ENCODE measurements at places on chromosomes 7 and 10.

- DNase-seq: no peak
Observed at GRCh38 chr7:141312828-141313521, 238.2 kb upstream of the AGK start.

DNA sequence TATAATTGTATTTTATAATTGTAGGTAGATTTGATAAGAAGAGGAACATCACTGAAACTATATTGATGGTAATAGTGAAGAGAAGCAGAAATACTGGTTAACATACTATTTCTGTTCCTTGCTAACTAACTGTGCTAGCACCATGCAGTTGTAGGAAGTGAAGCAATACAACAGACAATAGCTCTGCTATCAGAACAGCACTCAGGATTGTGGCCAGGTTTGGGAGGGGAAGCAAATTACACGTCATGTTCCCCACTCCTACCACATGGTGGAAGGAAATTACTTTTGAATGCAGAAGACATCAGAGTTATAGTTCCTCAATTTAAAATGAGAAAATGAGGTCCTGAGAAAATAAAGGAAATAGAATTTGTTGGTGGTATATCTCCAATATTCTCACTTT, 151.1 kb downstream of the DGKB start:
- no peak for DNase-seq

DNA sequence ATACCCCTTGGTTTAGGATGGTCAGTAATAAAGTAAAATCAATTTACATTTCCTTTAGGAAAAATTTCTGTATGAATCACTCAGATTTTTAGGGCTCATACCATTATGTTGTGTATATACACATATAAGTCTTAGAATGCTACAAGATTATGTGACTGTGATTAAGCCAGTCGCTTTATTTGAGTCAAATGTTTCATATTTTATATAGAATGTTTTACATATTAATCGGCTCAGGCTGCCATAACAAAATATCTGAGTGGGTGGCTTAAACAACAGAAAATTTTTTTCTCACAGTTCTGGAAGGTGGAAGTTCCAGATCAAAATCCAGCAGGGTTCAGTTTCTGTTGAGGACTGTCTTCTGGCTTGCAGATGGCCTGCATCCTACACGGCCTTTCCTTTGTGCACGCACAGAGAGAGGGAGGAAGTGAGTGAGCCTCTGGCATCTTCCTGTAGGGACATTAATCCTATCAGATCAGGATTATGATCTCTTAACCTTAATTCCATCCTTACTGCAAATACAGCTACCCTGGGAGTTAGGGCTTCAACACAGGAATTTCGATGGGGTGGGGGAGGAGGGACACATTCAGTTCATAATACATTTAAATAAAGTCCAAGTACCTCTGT, 198.0 kb downstream of the PHF14 start:
- DNase-seq: no peak

DNA sequence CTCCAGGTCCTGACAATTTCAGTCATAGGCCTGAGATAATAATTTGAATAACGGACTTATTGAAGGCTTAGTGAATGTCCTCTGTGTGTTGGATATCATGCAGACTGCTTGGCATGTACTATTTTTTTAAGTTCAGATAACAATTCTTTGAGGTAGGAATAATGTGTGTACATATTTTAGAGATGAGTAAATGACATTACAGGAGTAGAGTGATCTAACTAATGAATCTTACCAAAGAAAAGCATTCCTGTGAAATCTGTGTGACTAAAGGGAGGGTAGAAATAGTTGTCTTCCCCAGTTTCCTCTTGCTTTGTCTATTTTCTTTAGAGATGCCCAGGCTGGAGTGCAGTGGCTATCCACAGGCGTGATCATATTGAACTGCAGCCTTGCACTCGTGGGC, 391.8 kb upstream of the ETV1 start:
- DNase-seq: peak; percentile 39

- no peak for DNase-seq
Observed at GRCh38 chr7:42877862-42878261, 34.0 kb downstream of the C7orf25 start.

- no peak for DNase-seq
Observed at GRCh38 chr7:95780665-95781064, 8.3 kb downstream of the DYNC1I1 start.

DNA sequence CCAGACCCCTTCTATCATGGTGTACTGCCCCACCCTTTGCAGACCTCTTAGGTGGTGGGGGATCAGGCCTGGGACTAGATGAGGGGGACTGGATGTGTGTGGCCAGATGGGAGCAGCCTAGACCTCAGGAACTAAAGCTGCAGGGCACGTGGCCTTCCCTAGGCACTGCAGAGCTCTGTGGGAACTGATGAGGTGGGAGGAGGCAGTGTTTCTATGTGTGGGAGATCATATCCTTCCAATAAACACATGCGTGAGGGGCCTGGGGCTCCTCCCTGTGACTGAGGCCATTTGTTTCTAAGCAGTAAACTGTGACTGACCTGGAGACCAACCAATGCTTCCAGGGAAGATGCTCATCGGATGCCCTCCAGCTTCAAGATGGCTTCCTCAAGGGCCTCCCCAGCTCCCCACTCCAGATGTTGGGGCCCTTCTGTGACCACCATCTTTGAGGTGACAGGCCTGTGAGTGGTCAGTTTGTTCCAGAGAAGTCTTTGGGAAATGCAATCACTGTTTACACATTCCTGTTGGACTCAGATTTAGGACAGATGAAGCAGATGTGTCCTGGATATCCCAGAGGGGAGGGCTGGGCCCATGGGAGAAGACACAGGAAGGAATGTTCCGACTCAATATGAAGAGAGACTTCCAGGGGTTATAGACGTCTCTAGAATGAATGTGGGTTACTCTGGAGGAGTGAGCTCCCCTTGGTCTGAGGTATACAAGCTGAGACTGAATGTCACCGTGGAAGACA, 23.6 kb upstream of the ZCCHC24 start:
- no peak for DNase-seq

GRCh38 chr10:126521399-126521798, 133.1 kb upstream of the ADAM12 start:
- peak; percentile 93 for DNase-seq

- DNase-seq: no peak
Observed at GRCh38 chr7:124597509-124597908, 168.1 kb downstream of the GPR37 start.

- no peak for DNase-seq
Observed at GRCh38 chr7:41973202-41973730, 263.7 kb downstream of the GLI3 start.

DNA sequence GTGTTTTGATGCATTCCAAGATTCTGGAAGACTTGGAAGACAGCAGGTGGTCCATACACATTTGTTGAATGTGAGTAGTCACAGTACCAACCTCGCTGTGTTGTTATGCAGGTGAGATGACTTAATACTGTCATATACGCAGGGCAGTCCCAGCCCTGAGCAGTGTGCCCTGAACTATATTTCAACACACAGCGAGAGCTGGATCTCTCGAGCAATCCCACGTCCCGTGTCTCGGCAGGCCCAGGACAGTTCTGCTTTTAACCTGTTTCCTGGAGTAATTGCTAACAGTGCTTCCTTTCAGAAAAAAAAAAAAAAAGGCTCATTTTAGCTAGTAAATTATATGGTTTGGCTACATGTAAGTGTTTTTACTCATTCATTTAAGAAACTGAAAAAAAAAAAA, 179.7 kb downstream of the PRKCQ start:
- no peak for DNase-seq

GRCh38 chr7:132977234-132977633, 104.7 kb downstream of the CHCHD3 start:
- no peak for DNase-seq

GRCh38 chr7:28179120-28180030, 1.2 kb downstream of the JAZF1 start:
- peak; percentile 63 for DNase-seq

DNA sequence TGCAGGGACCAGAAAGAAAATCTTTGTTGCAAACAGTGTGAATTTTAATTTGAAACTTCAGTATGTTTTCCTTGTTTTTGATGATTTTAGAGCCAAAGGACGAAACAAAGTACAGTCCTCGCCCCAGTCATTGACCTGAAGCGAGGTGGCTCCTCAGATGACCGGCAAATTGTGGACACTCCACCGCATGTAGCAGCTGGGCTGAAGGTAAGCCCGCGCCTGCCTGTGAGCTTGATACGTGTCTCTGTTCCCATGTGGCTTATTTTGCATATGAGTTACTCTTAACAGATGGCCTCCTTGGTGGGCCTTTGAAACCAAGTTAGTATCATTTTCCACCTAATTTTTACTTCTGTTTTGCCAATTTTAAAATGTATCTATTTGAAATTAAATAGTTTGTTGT, 12.3 kb downstream of the RBM17 start:
- DNase-seq: no peak

DNA sequence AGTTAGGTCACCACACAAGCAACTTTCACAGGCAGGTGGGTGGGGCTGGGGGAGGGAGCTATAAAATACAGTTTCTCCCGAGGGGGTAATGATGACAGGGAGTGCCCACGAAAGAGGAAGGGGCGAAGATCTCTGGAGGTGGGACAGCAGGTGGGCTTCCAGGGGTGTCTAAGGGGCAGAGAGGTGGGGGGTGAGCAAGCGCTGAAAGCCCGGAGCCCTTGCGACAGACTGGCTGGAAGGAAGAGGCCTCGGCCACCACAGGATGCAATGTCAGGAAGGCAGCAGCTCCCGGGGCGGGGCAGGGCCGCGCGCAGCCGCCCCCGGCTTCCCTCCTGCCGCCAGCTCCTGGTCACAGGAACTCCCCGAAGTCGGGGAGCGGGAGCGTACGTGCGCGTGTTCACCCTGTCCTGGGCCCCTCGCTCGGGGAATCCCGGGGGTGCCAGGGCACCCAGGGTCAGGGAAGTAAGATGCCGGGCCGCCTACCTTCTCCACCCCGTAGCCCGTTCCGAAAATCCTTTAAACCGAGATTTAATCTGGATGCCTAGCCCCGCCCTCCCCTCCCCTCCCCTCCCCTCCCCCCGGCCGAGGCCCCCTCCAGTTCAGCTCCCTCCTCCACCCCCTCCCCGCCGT, 105.2 kb upstream of the PPIF start:
- DNase-seq: no peak

DNA sequence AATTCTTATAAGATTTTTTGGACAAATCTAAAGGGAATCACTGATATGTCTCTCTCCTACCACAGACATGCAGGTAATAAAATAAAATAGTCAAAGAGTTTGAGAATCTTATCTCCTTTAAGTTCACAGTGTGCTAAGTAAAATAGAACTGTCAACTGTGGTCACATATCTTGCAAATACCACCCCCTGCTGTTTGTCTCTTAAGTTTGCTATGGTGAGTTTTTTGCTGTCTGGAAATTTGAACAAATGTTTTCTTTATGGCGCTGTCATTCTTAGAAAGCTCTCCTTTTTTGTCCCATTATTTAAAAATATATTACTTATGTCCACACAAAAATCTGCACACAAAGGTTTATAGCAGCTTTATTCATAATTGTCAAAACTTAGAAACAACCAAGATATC, 19.6 kb downstream of the GIMAP5 start:
- DNase-seq: peak; percentile 9

DNA sequence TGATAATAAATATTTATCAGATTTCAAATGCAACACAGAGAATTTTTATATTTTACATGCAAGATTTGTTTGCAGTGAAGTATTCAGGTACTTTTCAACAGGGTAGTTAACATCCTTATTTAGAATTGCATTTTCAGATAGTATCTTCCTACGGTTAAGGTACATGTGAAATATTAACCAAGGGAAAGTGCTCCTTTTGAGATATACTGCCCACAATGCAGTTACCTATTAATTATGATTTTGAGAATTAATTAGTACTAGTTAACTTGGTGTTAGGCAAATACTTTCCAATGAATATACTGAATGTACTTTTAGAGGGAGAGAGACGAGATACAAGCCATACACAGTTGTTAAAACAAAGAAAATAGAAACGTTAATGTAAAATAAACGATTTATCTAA, 206.2 kb upstream of the YAE1 start:
- DNase-seq: no peak

DNA sequence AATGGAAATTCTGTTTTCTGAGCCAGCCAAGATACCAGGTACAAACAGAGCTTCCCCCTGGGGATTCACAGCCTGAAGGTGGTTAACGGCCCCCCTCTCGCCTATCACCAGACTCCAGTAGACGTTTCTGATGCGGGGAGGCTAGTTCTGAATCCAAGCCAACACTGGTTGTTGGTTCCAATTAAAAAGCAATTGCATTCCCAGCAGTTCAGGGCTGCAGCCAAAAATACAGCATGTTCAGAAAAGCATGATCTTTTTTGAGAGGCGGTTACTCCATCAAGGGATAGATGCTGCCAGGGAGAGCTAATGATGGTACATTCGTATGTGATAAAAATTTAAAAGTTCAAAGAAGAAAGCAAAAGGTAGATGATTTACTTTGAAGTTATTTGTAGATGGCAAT, 481.0 kb downstream of the GALNT17 start:
- DNase-seq: no peak

GRCh38 chr7:136405931-136406777, 429.0 kb upstream of the MTPN start:
- peak; percentile 68 for DNase-seq

GRCh38 chr7:131061158-131061557, 266.5 kb upstream of the MKLN1 start:
- no peak for DNase-seq

- DNase-seq: no peak
Observed at GRCh38 chr10:35459449-35459847, 123.1 kb downstream of the CCNY start.

DNA sequence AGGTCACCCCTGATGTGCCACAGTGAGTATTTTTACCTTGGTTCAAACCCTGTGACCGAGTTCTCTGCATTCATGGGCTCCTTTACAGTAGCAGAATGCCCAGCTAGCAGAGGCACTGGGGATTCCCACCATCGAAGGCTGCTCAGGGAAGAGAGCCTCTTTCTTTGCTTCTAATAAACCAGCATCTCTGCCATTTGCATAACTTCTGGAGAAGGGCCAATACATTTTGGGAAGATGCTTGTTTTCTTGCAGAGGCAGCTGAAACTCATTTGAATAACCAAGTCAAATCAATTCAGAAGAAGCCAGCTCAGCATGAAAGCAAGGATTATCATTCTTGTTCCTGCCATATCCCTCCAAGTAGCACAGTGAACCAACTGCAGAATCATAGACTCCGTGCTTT, 82.9 kb upstream of the WDR11 start:
- DNase-seq: no peak

DNA sequence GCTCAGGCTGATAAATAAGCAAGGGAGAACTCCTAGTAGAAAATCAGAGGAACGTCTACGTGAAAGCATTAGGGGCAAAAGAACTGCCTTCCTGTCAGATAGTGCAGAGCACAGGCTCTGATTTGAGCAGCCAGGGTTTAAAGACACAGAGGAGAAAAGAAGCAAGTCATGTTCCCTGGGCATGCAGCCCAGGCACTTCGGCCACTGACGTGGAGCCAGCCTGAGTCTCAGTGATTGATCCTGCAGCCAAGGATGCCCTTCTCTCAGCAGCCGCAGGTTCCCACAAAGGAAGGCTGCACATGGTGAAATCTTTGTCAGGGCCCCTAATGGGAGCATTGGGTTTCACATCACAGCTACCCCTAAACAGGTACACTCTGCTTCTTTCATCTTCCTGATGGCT, 161.7 kb upstream of the HPS1 start:
- DNase-seq: no peak

GRCh38 chr10:113895018-113895417, 40.6 kb downstream of the NHLRC2 start:
- DNase-seq: peak; percentile 85

Measured in M059J (cell line).